Stimulated activated CD8-positive, alpha-beta memory T cell treated with anti-CD3 and anti-CD28 coated beads, Interleukin-15, amount 100 ng/mL, for 24 hours (primary cell): ENCODE measurements at places on chromosomes 4 and X.

DNA sequence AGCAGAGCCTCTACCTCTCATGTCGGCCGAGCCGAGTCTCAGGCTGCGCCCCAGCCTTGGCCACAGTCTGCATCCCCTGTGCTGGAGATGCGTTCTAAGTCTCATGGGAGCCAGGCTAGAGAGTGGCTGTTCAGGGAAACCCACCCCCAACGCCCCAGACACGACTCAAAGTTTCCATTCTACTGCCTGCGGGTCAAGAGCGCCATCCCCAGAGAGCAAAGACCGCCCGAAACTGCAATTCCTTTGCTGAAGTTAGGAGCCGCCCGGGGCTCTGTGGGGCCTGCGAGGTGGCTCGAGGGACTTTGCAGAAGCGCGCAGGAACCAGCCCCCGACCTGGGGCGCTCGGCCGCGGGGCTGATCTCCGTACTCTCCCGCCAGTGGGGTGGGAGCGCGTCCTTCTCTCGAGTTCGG, 10.0 kb upstream of the ELF4 start:
- no peak for DNase-seq

GRCh38 chrX:42818151-42818921, 40.4 kb upstream of the PPP1R2C start:
- no peak for DNase-seq

- no peak for DNase-seq
Observed at GRCh38 chr4:90458576-90458975, 331.4 kb downstream of the CCSER1 start.

- DNase-seq, result no peak
Observed at GRCh38 chrX:137565921-137566745, at the start of gene ZIC3. TSS of gene ZIC3 (plus strand) at chrX:137566127. CDS start at chrX:137566692, 565 bp downstream.

DNA sequence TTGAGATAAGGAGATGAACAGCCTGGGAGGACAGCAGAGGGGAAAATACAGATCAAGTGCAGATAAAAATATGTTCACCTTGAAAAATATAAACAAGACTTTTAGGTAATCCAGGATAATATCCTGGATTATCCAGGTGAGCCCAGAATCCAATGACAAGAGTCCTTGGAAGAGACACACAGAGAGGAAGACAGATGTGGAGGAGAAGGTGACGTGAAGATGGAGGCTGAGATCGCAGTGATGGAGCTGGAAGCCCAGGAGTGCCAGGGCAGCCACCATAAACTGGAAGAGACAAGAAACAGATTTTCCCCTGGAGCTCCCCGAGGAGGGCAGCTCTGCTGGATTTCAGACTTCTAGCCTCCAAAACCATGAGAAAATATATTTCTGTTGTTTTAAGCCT, 230.7 kb downstream of the UNC5C start:
- no peak for DNase-seq

- no peak for DNase-seq
Observed at GRCh38 chrX:68844581-68844980, 15.8 kb downstream of the EFNB1 start.

GRCh38 chr4:184756399-184756798, 22.5 kb upstream of the CENPU start:
- DNase-seq, result no peak

DNA sequence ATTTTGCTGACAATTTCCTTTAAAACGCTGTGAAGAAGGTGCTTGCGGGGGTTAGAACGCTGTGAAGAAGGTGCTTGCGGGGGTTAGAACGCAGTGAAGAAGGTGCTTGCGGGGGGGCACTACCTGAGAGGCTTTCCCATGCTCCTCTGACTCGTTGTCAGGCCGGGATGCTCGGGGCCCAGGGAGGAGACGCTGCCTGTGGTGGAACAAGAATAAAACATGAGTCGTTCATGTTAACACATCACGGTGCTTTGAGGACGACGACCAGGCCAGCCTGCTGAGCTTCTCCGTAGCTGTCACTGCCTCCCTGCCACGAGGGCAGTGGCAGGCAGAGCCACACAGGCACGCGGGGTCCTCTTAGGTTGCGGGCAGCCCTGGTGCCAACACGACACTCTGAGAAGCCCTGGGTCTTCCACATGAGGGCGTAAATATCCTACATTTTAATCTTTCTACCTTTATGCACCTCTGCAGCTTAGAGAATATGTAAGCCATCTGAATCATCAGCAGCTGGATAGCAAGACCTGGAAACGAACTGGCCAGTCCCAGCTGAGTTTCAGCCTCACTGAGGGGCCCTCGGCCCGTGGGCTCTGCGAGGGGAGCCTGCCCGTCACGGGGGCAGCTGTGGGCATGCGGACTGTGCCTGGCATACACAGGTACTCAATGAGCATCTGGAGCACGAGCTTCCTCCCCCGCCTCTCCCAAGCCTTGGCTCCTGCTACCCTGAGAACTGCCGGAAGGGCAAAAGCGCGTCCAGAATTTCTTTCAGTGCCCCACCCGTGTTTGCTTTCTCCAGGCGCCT, 47.0 kb downstream of the FGFRL1 start:
- no peak for DNase-seq

DNA sequence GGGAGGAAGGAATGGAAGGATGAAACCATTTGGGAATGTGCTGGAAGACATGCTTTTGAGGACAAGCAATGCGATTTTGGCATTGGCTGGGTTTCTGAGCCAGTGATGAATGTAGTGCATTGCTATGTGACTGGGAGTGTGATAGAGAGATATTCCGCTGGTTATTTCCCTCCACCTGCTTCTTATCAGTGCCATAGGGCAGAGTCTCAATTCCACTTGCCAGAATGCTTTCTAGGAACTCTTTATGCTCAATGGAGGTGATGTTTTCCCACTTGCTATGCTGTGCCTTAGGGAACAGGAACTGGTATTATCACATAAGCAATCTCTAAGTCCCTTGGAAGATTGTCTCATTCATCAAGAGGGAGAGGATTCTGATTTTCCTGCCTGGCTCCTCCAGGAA, 28.0 kb downstream of the TBL1X start:
- no peak for DNase-seq

- no peak for DNase-seq
Observed at GRCh38 chr4:72319601-72320021, 249.4 kb downstream of the ADAMTS3 start.

GRCh38 chrX:52422884-52423283, 54.1 kb downstream of the XAGE2 start:
- DNase-seq, result no peak

DNA sequence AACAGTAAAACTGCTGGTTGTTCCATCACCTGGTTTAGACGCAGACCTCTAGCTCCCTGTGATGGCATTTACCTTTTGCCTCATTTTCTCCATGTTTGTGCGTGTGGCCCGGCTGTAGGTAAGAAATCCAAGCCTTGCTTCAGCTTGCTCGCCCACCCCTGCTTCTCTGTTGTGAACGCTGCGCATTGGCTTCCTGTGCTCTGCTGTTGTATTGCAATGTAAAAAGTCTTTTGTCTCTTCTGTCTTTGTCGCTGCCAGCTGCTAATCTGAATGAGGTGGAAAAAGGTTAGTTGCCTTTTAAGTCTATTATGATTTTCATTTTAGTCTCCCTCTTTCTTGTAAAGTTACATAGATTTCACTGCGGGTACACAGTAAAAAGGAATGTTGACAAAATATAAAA, 127.3 kb upstream of the PACRGL start:
- no peak for DNase-seq

DNA sequence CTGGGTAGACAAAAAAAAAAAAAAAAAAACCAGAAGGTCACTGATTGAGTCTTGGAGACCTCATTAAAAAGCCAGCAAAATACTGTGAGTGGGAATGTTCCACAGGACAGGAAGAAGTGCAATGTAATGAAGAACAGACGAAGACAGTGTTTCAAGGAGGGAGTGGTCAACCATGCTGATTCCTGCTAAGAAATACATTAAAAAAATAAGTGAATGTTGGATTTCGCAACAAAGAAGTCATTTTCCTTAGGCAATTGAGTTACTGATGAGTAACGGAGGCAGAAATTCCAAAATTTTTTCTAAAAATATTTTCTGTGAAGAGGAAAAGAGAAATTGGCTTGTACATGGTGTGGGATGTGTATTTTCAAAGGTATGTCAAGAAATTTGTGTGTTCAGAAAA, 94.3 kb upstream of the FAM47B start:
- DNase-seq, result no peak

- no peak for DNase-seq
Observed at GRCh38 chr4:86451560-86452330, 91.9 kb upstream of the MAPK10 start.

GRCh38 chr4:150739591-150739990, 157.6 kb downstream of the MAB21L2 start:
- DNase-seq, result no peak

DNA sequence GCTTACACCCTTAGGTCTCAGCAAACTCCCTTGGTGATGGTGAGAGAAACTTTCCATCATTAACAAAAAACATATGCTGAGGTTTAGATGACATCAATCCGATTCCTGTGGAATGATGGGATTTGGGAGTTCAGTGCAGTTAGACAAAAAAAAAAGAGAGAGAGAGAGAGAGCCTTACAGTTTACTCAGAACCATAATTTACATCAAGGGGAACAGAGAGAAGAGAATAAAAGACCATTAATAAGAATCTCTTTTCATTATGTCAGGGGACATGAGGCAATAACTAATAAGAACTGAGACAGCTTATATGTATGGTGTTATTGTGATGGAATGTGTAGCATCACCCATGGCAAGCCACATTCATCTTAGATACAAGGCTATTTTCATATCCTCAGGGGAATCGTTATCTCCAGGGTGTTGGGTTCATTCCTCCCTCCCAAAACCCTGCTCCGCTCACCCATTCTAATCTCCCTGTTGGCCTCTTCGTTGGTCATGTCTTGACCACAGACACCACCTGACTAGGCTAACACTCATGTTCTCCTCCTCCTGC, 175.7 kb upstream of the MXRA5 start:
- DNase-seq, result no peak

DNA sequence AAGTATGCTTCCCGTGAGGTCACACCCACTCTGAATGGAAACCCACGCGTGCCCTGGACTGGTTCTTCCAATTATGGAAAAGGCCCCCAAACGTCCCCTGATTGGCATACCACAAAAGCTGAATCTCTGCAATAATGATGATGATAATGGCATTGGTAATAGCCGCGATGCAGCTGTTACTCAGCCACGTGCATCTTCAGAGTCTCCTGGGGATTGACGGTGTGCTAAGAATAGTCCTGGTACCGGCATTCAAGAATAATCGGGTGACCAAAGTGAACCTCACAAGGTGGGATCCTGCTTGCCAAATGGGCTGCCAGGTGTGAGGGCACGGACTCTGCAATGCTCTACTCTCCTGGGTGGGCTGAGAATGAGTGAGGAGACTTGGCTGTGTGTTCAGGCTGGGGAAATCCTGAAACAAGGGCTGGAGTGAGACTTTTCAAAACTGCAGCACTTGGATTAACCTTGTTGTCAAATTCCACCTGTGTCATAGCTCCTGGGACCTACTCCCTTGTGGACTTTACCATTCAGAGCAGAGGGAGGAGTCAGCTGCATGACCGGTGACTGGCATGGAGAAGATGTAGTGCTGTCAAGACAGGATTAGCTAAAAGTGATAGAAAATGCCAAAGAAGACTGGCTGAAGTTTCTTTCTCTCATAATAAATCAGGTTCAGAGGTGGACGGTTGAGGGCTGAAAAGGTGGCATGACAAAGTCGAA, 615.4 kb downstream of the MID1IP1 start:
- no peak for DNase-seq

- DNase-seq, result no peak
Observed at GRCh38 chrX:63032811-63033210, 318.3 kb downstream of the SPIN4 start.

DNA sequence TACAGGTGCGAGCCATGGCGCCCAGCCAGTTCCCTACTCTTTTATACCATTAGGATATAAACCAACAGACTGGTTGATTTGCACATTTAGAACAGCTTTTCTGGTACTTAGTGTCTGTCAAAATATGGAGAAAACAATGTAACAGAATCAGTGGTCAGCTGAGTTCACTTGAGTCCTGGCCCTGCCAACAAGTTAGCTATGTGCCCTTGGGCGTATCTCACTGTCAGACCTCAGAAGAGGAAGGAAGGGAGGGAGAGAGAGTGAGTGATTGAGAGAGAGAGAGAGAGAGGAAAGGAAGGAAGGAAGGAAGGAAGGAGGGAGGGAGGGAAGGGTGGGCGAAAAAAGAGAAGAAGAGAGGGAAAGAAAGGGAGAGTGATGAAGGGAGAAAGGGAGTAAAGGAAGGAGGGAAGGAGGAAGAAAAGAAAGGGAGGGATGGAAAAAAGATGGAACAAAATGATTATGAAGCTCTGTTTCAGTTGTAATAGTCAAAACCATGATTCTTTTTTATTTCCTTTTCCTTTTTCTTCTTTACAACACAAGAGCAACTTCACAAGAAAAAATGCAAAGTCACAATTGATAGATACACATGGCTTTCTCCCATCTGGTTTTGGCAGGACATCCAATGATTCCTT, 55.7 kb upstream of the PDGFRA start:
- no peak for DNase-seq

GRCh38 chrX:93346309-93346708, 327.1 kb downstream of the NAP1L3 start:
- DNase-seq, result no peak

DNA sequence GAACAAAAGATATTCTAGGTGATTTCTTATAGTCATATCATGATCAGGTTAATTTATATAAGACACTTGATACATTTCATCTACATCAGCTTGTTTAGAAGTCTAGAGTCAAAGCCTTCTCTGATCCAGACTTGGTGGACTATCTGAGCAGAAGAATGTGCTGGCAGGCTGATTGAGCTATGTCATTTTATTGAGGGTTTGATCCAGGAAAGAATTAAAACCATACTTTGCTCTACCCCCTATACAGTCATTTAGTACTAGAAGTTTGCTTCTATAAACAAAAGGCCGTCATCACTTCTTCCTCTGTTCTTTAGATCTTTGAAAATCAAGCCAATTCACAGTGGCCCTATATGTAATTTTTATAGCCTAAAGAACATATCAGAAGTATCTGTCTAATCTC, 173.1 kb upstream of the PITX2 start:
- DNase-seq, result no peak

- no peak for DNase-seq
Observed at GRCh38 chrX:26286836-26287235, 70.9 kb downstream of the MAGEB5 start.

GRCh38 chr4:155532373-155533085, 134.1 kb upstream of the GUCY1A1 start:
- DNase-seq, result no peak

- no peak for DNase-seq
Observed at GRCh38 chrX:18271309-18271708, 50.6 kb upstream of the BEND2 start.

- DNase-seq, result no peak
Observed at GRCh38 chr4:6085691-6086628, 67.7 kb upstream of the C4orf50 start.

GRCh38 chr4:182126603-182127002, 116.6 kb upstream of the TENM3 start:
- no peak for DNase-seq

- DNase-seq, result no peak
Observed at GRCh38 chr4:162116095-162116779, 47.6 kb downstream of the FSTL5 start.

GRCh38 chr4:186296481-186296880, 30.5 kb downstream of the F11 start:
- DNase-seq, result no peak

- no peak for DNase-seq
Observed at GRCh38 chrX:19728915-19729314, 158.5 kb downstream of the SH3KBP1 start.

GRCh38 chrX:54492340-54492739, 3.7 kb downstream of the FGD1 start:
- no peak for DNase-seq

GRCh38 chr4:76960014-76960413, 10.5 kb downstream of the SEPTIN11 start:
- no peak for DNase-seq

GRCh38 chrX:55794405-55794804, 76.9 kb downstream of the RRAGB start:
- DNase-seq, result no peak

- DNase-seq, result no peak
Observed at GRCh38 chrX:13658602-13659001, 5.7 kb downstream of the TCEANC start.
